ENCODE measurements at places on chromosomes 4 and X. TPM values are rescaled to one million over a fixed set of nuclear protein-coding genes. Genes with fewer than 3 reads are reported as not detected.

The SRPX gene
- 180 TPM for polyA plus RNA-seq

The SATL1 gene
- polyA plus RNA-seq: not detected

The RNF128 gene
- polyA plus RNA-seq: 0.74 TPM

The DACH2 gene
- 2.4 TPM for polyA plus RNA-seq

The SGMS2 gene
- polyA plus RNA-seq: 45.4 TPM

The POLA1 gene
- polyA plus RNA-seq: 1.7 TPM

DNA sequence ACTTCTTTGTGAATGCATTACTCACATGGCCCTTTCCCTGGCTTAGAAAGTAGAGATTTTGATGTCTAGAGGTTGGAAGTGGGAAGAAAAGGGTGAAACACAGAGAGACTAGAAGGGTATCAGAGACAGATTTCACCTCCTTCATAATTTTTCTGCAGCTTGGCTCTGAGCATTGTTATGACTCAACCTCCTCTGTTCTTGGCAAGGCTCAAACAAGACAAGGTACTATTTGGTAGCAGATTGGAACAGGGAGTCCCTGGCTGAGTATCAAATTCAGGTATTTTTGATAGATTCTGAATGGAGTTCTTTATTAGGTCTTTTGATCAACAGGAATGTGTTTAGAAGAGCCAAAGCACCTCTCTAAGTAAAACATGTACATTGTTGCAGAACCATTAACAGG, 146.3 kb upstream of the CHRDL1 start:
- no peak overlapping the region for H3K27ac ChIP-seq
- no peak for DNase-seq
- no peaks in the 10 kb centered on the region for H3K4me1 ChIP-seq
- no peak overlapping the region for H3K4me3 ChIP-seq
- H3K36me3 ChIP-seq: no peaks in the 10 kb centered on the region
- no peaks in the 10 kb centered on the region for H3K27me3 ChIP-seq

GRCh38 chr4:15868111-15868510, 70.4 kb downstream of the FGFBP1 start:
- no peaks in the 10 kb centered on the region for H3K36me3 ChIP-seq
- no peak overlapping the region for H3K27ac ChIP-seq

- no peaks in the 10 kb centered on the region for H3K36me3 ChIP-seq
- no peaks in the 10 kb centered on the region for H3K4me1 ChIP-seq
- H3K4me3 ChIP-seq: no peak overlapping the region
- no peak overlapping the region for H3K27ac ChIP-seq
Measured at GRCh38 chr4:3860061-3860912, 94.1 kb downstream of the ADRA2C start.

GRCh38 chr4:174517502-174518445, 4.5 kb downstream of the HPGD start:
- peaks cover 3% of the 10 kb centered on the region for H3K27me3 ChIP-seq
- no peak overlapping the region for H3K4me3 ChIP-seq
- H3K27ac ChIP-seq: no peak overlapping the region

DNA sequence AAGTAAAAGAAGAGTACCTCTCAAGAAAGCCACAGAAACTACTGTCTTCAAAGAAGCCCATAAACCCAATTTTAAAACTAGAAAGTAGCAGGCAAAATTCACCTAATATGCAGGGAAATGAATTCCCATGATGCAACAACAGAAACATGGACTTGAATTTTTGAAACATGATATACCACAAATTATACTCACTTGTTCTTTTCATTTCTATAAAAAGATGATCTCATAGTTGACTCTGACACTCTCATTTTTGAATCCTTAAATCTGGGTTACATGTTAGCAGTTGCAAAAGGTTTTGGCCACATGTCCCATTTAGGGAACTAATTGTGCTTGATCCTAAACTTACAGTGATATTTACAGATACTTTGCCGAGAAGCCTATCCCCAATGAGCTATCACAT, 1130.8 kb downstream of the FAT4 start:
- DNase-seq: peak; percentile 55
- no peaks in the 10 kb centered on the region for H3K36me3 ChIP-seq
- H3K27me3 ChIP-seq: no peaks in the 10 kb centered on the region
- no peak overlapping the region for H3K4me3 ChIP-seq
- H3K27ac ChIP-seq: no peak overlapping the region

GRCh38 chr4:183164963-183165362, 65.9 kb downstream of the WWC2 start:
- no peak overlapping the region for H3K27ac ChIP-seq
- H3K4me1 ChIP-seq: peaks cover 2% of the 10 kb centered on the region
- H3K36me3 ChIP-seq: no peaks in the 10 kb centered on the region
- no peak overlapping the region for H3K4me3 ChIP-seq
- no peaks in the 10 kb centered on the region for H3K27me3 ChIP-seq
- peak; percentile 32 for DNase-seq

- H3K27ac ChIP-seq: no peak overlapping the region
- DNase-seq: no peak
- H3K27me3 ChIP-seq: no peaks in the 10 kb centered on the region
- H3K36me3 ChIP-seq: no peaks in the 10 kb centered on the region
- H3K4me3 ChIP-seq: no peak overlapping the region
Measured at GRCh38 chr4:169458575-169458974, 153.8 kb downstream of the NEK1 start.

DNA sequence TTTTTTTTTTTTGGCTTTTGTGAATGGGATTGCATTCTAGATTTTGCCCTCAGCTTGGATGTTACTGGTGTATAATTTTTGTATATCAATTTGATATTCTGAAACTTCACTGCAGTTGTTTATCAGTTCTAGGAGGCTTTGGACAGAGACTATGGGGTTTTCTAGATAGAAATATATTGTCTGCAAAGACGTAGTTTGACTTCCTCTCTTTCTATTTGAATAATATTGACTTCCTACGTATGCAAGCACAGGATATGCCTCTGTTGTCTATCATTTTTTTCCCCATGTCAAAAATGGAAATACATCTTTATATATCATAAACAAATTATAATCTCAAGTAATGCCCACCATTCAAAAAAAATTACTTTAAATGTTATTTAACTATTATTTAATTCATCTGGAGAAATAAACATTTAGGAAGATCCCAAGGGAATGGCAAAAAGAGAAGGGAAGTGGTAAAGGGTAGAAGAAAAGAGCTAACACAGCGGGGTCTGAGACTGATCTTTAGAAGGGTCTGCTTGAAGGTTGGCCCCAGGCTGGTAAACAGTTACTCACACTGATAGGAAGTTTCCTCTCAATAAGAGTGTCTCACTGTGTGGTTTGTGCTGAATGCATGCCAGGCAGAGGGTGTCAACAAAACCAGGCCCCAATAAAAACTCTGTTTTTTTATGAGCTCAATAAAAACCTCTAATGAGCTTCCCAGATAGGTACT, 35.7 kb downstream of the ZNF518B start:
- no peak overlapping the region for H3K27ac ChIP-seq
- no peaks in the 10 kb centered on the region for H3K4me1 ChIP-seq
- H3K27me3 ChIP-seq: no peaks in the 10 kb centered on the region
- no peak for DNase-seq
- H3K36me3 ChIP-seq: no peaks in the 10 kb centered on the region
- no peak overlapping the region for H3K4me3 ChIP-seq

DNA sequence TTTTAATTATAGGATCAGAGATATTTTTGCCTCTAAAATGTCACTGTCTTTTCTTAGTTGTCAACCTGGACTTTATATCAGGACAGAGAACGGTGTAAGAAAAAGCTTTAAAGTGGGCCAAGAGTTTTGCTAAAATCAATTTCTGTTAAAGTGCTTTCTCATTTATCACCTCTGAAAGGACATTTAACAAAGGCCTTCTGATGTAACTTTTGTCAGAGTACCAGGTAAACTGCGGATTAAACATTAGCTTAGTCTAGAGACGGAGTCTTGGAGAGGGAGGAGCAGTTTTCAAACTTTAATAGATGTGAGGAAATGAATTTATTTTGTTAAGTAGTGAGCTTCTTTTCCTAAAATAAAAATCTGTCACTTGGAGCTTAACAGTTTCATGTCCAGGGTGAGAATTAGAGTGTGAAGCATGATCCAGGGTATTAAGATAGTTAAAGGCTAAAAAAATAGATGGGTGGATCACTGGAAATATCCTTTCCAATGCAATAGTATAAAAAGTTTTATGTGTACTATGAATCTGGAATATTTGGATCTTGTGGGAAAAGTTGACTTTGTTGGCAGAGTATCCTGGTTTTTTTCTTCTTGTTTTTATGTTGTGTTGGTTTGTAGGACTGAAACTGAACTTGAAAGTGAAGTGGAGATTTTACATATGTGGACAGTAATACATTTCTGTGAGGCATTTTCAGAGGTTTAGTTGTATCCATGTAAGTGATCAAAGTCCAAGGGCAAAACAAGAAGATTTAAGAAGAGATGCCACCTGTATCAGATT, 33.6 kb upstream of the BMPR1B start:
- H3K4me3 ChIP-seq: no peak overlapping the region
- H3K4me1 ChIP-seq: no peaks in the 10 kb centered on the region
- no peak for DNase-seq
- no peak overlapping the region for H3K27ac ChIP-seq
- no peaks in the 10 kb centered on the region for H3K36me3 ChIP-seq

DNA sequence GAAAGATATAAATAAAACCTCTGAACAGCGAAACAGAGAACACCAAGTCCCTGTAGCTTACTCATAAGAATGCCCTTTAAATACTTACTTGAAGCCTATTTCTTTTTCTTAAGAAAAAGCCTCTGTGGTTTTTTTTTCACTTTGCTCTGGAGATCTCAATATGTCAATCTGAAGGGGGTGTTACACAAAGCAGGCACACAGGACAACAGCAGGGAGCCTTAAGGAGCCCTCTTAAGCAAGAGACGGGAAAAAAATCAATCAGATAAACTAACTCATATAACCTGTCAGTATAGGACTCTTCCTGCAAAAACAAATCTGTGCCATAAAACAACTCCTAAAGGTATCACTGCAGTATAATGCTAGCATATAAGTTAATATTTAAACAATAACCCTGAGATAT, 611.1 kb upstream of the ATOH1 start:
- no peak for DNase-seq
- H3K4me1 ChIP-seq: no peaks in the 10 kb centered on the region
- H3K36me3 ChIP-seq: no peaks in the 10 kb centered on the region
- no peaks in the 10 kb centered on the region for H3K27me3 ChIP-seq
- no peak overlapping the region for H3K4me3 ChIP-seq

DNA sequence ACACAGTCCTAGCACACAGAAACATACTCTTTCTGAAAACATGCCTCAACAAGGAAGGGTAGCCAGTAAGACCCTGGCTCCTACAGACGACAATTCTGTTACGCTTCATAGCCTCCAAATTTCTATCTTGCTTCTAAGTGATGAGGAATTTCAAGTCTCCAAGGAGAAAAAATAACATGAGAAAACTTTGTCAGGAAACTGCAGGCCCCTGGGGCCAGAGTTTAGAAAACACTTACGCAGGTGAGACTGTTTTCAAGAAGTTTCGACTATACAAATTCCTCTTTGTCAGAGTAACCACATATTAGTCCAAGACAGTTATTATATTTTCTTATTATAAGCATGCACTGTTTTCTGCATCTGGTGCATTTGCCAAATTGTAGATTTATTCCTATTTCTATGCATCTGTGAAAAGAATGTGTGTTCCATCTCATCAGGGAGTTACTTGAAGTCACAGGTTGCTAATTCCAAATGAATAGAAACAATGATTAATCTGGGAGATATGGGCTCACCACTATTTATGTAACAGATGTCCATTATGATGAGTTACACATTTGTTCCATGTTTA, 30.3 kb upstream of the HCCS start:
- H3K36me3 ChIP-seq: no peaks in the 10 kb centered on the region
- H3K27me3 ChIP-seq: no peaks in the 10 kb centered on the region
- DNase-seq: no peak
- no peak overlapping the region for H3K4me3 ChIP-seq

- no peaks in the 10 kb centered on the region for H3K4me1 ChIP-seq
- DNase-seq: no peak
- H3K27ac ChIP-seq: no peak overlapping the region
- H3K4me3 ChIP-seq: no peak overlapping the region
Measured at GRCh38 chr4:59060002-59060846, 1950.0 kb upstream of the IGFBP7 start.

GRCh38 chrX:11611161-11611560, 54.6 kb downstream of the ARHGAP6 start:
- no peaks in the 10 kb centered on the region for H3K36me3 ChIP-seq
- no peak overlapping the region for H3K4me3 ChIP-seq
- H3K27ac ChIP-seq: no peak overlapping the region
- no peaks in the 10 kb centered on the region for H3K27me3 ChIP-seq

- H3K36me3 ChIP-seq: peaks cover 16% of the 10 kb centered on the region
- no peak overlapping the region for H3K27ac ChIP-seq
- no peak overlapping the region for H3K4me3 ChIP-seq
- no peaks in the 10 kb centered on the region for H3K27me3 ChIP-seq
- H3K4me1 ChIP-seq: no peaks in the 10 kb centered on the region
Measured at GRCh38 chr4:38925492-38926413, 58.1 kb downstream of the FAM114A1 start.

Data from fibroblast of lung (primary cell).